ENCODE measurements at places on chromosomes 12 and 14.
A peak's percentile ranks its signal among the peaks of the same experiment; 100 is the strongest.

DNA sequence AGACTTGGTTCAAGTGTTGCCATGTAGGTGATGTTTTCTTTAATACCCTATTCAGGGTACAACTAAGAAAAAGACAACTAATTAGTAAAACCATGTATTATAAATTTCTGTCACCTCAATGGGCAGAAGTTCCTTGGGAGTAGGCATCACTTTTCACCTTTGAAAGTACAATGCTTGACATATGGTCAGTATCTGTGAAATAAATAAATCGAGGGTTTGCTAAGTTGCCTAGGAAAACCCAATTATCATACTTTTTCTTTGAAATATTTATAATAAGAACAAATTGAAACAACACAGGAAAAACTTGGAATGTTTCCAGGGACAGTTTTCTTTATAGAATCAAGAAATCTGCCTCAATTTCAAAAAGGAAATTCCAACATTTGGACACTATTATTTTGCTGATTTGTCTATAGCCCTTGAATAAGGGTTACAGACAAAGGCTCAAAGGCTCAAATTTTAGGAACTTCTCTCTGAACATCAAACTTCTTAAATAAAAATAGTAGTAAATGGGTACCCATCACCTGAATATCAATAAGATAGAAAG is 13.7 kb downstream of the FGD6 start:
- DNase-seq = no peak
- peaks cover 15% of the 10 kb centered on the region for H3K4me1 ChIP-seq
- H3K27ac ChIP-seq = no peak overlapping the region
- H3K4me3 ChIP-seq = no peak overlapping the region
- H3K36me3 ChIP-seq = no peaks in the 10 kb centered on the region

DNA sequence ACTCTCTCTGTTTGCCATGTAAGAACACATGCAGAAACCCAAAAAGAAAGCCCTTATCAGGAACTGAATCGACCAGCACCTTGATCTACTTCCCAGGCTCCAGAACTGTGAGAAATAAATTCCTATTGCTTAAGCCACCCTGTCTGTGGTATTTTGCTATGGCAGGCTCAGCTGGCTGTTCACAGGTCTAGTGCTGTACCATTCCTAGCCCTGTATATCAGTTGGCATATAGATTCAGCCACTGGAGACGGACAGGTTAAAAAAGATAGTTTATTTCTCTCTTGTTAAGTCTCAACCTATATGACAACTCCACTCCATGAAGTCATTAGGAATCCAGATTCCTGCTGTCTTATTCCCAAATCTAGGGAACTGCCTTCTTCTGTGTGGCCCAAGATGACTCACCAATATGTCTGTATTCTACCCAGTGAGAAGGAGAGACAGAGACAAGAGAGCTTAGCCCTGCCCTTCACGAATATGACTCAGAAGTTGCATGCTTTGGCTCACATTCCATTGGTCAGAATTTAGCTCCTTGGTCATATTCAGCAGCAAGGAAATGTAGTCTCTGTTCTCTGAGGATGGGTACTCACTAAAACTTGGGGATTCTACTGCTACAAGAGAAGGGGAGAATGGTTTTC is 57.0 kb downstream of the PLEKHG7 start:
- no peaks in the 10 kb centered on the region for H3K36me3 ChIP-seq
- DNase-seq = no peak
- H3K4me1 ChIP-seq = no peaks in the 10 kb centered on the region
- H3K27me3 ChIP-seq = peaks cover 20% of the 10 kb centered on the region
- no peak overlapping the region for H3K4me3 ChIP-seq
- no peak overlapping the region for H3K27ac ChIP-seq

GRCh38 chr12:11238275-11238674 is 31.2 kb downstream of the PRB3 start:
- no peaks in the 10 kb centered on the region for H3K27me3 ChIP-seq
- H3K36me3 ChIP-seq = peaks cover 4% of the 10 kb centered on the region
- H3K4me3 ChIP-seq = no peak overlapping the region
- no peak for DNase-seq
- H3K4me1 ChIP-seq = no peaks in the 10 kb centered on the region
- no peak overlapping the region for H3K27ac ChIP-seq

DNA sequence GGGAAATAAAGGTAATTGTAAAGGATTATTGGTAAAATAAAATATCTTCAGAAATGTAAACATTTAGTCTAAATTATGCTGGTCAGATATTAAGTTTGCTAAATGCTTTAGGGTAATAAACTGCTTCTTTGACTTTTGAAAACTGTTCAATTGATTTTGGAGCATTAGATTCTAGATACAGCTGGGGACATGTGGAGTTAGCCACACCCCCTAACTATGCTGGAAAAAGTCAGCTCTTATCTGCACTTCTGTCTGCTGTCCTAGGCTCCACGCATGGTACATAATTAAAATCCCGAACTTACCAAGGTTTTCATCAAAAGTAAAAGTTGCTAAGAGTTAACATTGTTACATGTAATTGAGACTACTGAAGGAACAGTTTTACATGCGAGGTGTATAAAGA is 78.8 kb downstream of the ITPR2 start:
- H3K27me3 ChIP-seq = no peaks in the 10 kb centered on the region
- H3K4me1 ChIP-seq = peaks cover 28% of the 10 kb centered on the region
- no peak overlapping the region for H3K27ac ChIP-seq
- no peak for DNase-seq

- H3K36me3 ChIP-seq = peaks cover 32% of the 10 kb centered on the region
- H3K27me3 ChIP-seq = no peaks in the 10 kb centered on the region
- DNase-seq = peak; percentile 74
- H3K4me3 ChIP-seq = peak overlapping the region; percentile 97
Measured at GRCh38 chr12:111406474-111407376, 1.0 kb downstream of the SH2B3 start.

GRCh38 chr12:58530742-58531062 is 389.6 kb downstream of the LRIG3 start:
- H3K27me3 ChIP-seq = peaks cover 3% of the 10 kb centered on the region
- no peaks in the 10 kb centered on the region for H3K36me3 ChIP-seq
- no peak for DNase-seq
- H3K4me1 ChIP-seq = no peaks in the 10 kb centered on the region
- no peak overlapping the region for H3K4me3 ChIP-seq

- DNase-seq = no peak
- H3K4me1 ChIP-seq = no peaks in the 10 kb centered on the region
- H3K36me3 ChIP-seq = no peaks in the 10 kb centered on the region
- H3K27me3 ChIP-seq = no peaks in the 10 kb centered on the region
- no peak overlapping the region for H3K4me3 ChIP-seq
- no peak overlapping the region for H3K27ac ChIP-seq
Measured at GRCh38 chr12:40762072-40762471, 69.8 kb downstream of the CNTN1 start.

- H3K4me3 ChIP-seq = no peak overlapping the region
- no peak for DNase-seq
- H3K36me3 ChIP-seq = no peaks in the 10 kb centered on the region
- H3K27me3 ChIP-seq = peaks cover 4% of the 10 kb centered on the region
Measured at GRCh38 chr14:49408187-49408933, 177.8 kb downstream of the RPS29 start.

Data from activated naive CD8-positive, alpha-beta T cell treated with anti-CD3 and anti-CD28 coated beads for 36 hours (primary cell).